ENCODE measurements at places on chromosomes 11 and 22.

- no peaks in the 10 kb centered on the region for H3K27me3 ChIP-seq
- peaks cover 42% of the 10 kb centered on the region for H3K36me3 ChIP-seq
- DNase-seq = no peak
- H3K4me3 ChIP-seq = no peak overlapping the region
- H3K4me1 ChIP-seq = peaks cover 35% of the 10 kb centered on the region
- no peak overlapping the region for H3K27ac ChIP-seq
These were observed 18.7 kb downstream of the PPM1F start for GRCh38 chr22:21933910-21934309.

- peaks cover 6% of the 10 kb centered on the region for H3K27me3 ChIP-seq
- no peak overlapping the region for H3K27ac ChIP-seq
- no peak overlapping the region for H3K4me3 ChIP-seq
These were observed 54.1 kb upstream of the ARHGAP42 start for GRCh38 chr11:100632941-100633452.

GRCh38 chr11:134226806-134227325 is 2.4 kb downstream of the VPS26B start:
- DNase-seq = no peak
- no peak overlapping the region for H3K27ac ChIP-seq
- no peak overlapping the region for H3K4me3 ChIP-seq
- peaks cover 70% of the 10 kb centered on the region for H3K4me1 ChIP-seq

DNA sequence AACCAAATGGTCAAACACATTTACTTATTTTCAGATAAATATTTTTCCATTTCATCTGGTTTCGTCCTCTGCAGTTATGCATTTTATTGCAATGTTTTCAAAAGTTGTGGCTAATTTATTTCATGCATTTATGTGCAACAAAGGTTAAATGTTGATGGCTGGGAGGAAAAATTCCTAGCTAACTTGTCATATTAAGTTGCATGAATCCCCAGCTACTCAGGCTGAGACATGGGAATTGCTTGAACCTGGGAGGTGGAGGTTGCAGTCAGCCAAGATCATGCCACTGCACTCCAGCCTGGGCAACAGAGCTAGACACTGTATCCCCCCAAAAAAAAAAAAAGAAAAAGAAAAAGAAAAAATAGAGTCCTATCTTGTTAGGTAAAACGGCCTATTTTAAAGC is 1862.4 kb upstream of the RAG2 start:
- H3K27me3 ChIP-seq = no peaks in the 10 kb centered on the region
- H3K4me1 ChIP-seq = no peaks in the 10 kb centered on the region
- no peak for DNase-seq
- no peak overlapping the region for H3K4me3 ChIP-seq

DNA sequence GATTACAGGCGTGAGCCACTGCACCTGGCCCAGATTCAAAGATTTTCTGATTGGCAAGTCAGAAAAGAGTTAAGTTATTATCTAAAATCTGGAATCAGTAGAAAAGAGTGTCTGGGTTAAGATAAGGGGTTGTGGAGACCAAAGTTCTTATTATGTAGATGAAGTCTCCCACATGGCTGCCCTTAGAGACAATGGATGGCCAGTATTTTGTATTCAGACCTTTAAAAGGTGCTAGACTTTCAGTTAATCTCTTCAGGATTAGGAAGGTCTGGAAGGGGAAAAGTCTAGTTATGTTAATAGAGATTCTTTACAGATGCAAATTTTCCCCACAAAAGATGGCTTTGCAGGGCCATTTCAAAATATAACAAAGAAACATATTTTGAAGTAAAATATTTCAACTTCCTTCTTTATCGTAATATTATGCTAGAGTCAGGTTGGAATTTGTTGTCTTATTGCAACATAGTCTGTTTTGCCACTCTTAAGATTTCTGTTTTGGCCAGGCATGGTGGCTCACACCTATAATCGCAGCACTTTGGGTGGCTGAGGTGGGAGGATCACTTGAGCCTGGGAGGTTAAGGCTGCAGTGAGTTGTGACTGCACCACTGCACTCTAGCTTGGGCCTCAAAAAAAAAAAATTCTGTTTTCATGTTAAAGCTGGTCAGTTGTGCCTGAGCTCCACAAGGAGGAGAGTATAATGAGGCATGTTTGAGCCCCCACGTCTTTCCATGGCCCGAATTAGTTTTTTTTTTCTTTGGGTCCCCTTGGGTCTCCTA is 14.0 kb downstream of the GRAMD1B start:
- no peaks in the 10 kb centered on the region for H3K4me1 ChIP-seq
- H3K27me3 ChIP-seq = no peaks in the 10 kb centered on the region
- H3K27ac ChIP-seq = no peak overlapping the region
- H3K4me3 ChIP-seq = no peak overlapping the region
- no peaks in the 10 kb centered on the region for H3K36me3 ChIP-seq
- DNase-seq = no peak

- DNase-seq = no peak
- no peaks in the 10 kb centered on the region for H3K27me3 ChIP-seq
- H3K27ac ChIP-seq = no peak overlapping the region
- H3K4me3 ChIP-seq = no peak overlapping the region
- H3K4me1 ChIP-seq = no peaks in the 10 kb centered on the region
These were observed 282.5 kb upstream of the MPPED2 start for GRCh38 chr11:30868626-30869081.

GRCh38 chr11:101442171-101442570 is 141.6 kb downstream of the TRPC6 start:
- no peaks in the 10 kb centered on the region for H3K36me3 ChIP-seq
- H3K27me3 ChIP-seq = no peaks in the 10 kb centered on the region
- H3K27ac ChIP-seq = no peak overlapping the region
- no peak for DNase-seq

DNA sequence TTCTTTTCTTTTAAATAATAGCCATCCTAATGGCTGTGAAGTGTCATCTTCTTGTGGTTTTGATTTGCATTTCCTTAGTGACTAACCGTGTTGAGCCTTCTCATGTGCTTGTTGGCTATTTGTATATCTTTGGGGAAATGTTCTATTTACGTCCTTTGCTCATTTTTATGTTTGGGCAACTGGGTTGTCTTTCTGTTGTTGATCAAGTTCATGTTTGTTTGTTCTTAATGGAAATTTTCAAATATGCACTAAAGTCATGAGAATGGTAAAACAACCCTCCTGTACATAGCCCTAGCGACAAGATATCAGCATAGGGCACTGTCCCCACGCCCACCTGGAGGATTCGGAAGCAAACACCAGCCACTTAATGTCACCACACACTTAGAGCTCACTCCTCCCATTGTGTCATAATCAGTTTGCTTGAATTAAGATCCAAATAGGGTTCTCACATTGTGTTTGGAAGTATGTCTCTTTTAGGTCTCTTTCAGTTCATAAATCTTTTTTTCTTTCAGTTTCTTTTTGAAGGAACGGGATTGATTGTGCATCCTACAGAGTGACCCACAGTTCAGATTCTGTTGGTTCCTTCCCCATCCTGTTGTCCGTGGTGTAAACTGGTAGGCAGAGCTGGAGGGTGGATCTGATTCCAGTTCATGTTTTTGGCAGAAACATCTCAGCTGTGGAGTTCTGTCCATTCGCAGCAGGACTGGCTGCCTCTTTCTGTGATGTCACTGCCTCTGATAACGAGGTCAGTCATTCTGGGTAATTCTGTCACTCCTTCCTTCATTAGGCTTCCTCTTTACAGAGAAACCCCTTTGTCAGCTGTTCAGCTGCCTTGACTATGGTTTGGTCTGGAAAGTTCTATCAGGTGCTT is 26.4 kb upstream of the ADORA2A start:
- no peaks in the 10 kb centered on the region for H3K27me3 ChIP-seq
- H3K27ac ChIP-seq = peak overlapping the region; percentile 86
- H3K36me3 ChIP-seq = peaks cover 46% of the 10 kb centered on the region
- peaks cover 82% of the 10 kb centered on the region for H3K4me1 ChIP-seq

Data from activated B cell treated with CpG ODN at 0.5 μM for 24 hours (primary cell).